Activated CD4-positive, alpha-beta T cell treated with anti-CD3 and anti-CD28 coated beads, Interleukin-2, amount 10 ng/mL, durations not matched to agents 7 days and 5 days (primary cell): ENCODE measurements at places on chromosomes 2 and 18.

DNA sequence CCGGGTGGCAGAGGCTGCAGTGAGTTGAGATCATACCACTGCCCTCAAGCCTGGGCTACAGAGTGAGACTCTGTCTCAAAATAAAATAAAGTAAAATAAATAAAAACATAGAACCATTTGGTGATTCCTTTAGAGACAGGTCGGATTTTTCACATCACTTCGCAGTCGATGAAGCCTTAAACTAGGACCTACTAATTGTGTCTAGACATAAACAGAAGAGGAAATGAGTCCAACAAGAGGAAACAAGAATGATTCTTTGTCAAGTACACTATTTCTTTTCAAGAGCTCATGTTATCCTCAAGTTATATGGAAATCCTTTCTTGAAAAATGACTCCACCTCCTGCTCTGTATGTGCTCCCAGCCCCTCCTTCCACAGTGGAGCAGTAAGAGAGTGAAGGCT lies 758.9 kb downstream of the DPP10 start:
- no peak for DNase-seq

DNA sequence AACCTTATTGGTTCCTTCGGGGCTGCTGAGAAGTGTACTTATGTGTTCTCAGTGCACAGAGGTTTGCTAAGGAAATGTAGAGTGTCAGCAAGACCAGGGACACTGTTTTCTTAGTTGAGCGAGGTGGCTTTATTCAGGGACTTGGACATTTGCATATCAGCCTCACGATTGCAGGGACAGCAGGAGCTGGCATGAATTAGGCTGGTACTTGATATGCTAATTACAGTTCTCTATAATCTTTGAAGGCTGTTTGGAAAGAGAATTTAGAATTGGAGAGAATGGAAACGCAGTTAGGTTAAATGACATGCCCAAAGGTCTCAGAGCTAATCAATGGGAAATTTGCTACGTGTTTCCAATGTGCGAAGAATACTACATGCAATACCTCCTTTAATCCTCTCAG lies 18.7 kb upstream of the MTCL1 start:
- no peak for DNase-seq

DNA sequence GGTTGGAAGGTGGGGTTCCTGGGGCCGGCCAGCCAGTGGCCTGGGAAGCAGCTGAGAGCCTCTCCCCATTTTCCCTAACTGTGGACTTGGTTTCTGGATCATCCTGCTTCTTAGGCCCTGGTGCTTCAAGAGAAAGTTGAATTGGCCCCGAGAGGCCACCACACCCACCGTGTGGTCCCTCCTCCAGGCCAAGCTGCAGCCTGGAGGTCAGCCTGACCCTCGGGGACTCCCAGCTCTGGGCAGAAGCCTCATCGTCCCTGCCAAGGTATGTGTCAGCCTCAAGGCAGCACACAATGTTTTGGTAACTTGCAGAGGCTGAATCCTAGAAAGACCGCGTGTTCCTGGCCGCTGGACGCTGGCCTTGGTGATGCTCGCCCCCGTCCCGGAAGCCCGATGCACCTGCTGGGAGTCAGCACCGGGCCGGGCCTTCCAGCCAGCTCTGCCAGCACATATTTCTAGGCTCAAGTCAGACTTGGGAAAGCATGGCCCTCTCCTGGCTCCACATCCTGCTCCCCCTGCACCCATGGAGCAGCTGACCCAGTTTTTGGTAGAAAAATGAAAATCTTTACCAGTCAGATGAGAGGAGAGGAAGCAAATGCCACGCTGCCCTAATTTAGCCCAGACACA lies 72.6 kb downstream of the ACTR2 start:
- no peak for DNase-seq

- DNase-seq: no peak
Measured at GRCh38 chr2:47660168-47660567, 122.8 kb upstream of the MSH6 start.

GRCh38 chr2:70922235-70923234 lies 13.2 kb upstream of the ATP6V1B1 start:
- DNase-seq: no peak

- DNase-seq: no peak
Measured at GRCh38 chr18:51559198-51559901, 361.9 kb upstream of the MEX3C start.
